Neuronal stem cell (in vitro differentiated cells): ENCODE measurements at places on chromosomes 1 and 21.

DNA sequence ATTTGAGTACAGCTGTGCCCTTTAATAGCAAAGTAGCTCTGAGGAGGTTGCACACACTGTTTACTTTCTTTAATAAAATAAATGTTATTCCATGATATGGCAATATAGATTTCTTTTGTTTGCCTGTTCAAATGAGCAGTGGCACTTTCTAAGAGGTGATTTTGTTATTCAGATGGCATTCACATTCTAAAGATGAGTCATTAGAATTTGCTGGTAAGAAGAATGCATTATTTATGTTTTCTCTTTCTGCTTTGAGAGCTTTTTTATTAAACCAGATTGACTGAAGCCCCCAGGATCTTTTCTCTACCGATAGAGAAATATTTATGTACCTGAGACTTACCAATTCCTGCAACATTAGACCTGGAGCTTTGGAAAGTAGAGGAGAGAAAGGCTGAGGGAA is 11.2 kb upstream of the LEPR start:
- no peak overlapping the region for H3K27ac ChIP-seq
- no peak for DNase-seq
- H3K4me3 ChIP-seq, result no peak overlapping the region
- no peaks in the 10 kb centered on the region for H3K4me1 ChIP-seq
- no peaks in the 10 kb centered on the region for H3K27me3 ChIP-seq
- H3K36me3 ChIP-seq, result no peaks in the 10 kb centered on the region

- H3K4me3 ChIP-seq, result no peak overlapping the region
- no peaks in the 10 kb centered on the region for H3K36me3 ChIP-seq
- H3K27me3 ChIP-seq, result no peaks in the 10 kb centered on the region
These were observed 515.5 kb downstream of the BRINP3 start for GRCh38 chr1:189962181-189962580.

GRCh38 chr1:235011064-235011598 is 117.5 kb downstream of the TOMM20 start:
- no peak overlapping the region for H3K27ac ChIP-seq
- H3K36me3 ChIP-seq, result no peaks in the 10 kb centered on the region
- no peak overlapping the region for H3K4me3 ChIP-seq
- H3K27me3 ChIP-seq, result no peaks in the 10 kb centered on the region
- DNase-seq, result no peak

- peaks cover 98% of the 10 kb centered on the region for H3K27me3 ChIP-seq
- no peaks in the 10 kb centered on the region for H3K36me3 ChIP-seq
- H3K4me3 ChIP-seq, result peak overlapping the region; percentile 80
These were observed 8.3 kb downstream of the CDKN2C start for GRCh38 chr1:50978144-50978851.

DNA sequence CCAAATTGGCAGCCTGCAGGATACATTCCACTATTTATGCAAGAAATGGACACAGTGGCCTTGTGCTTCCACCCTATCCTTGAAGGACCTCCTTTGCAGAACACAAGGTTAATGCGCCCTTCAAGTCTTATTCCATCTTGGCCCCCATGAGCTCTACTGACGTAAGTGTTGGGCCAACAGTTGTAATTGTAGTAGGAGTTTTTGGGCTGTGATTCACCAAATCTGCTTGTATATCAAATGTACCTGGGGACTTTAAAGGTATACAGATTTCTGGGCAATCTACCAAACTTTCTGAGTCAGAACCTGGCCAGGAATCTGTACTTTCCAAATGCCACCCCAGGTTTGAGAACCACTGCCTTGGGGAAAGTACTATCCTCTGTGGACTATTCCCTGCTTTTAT is 100.9 kb upstream of the MARK1 start:
- H3K4me1 ChIP-seq, result no peaks in the 10 kb centered on the region
- H3K4me3 ChIP-seq, result no peak overlapping the region
- no peaks in the 10 kb centered on the region for H3K36me3 ChIP-seq
- no peak for DNase-seq

GRCh38 chr1:61083807-61084440 is 1.6 kb downstream of the NFIA start:
- no peak overlapping the region for H3K4me3 ChIP-seq
- no peaks in the 10 kb centered on the region for H3K4me1 ChIP-seq
- H3K27ac ChIP-seq, result no peak overlapping the region
- DNase-seq, result no peak
- H3K27me3 ChIP-seq, result peaks cover 54% of the 10 kb centered on the region
- H3K36me3 ChIP-seq, result no peaks in the 10 kb centered on the region

DNA sequence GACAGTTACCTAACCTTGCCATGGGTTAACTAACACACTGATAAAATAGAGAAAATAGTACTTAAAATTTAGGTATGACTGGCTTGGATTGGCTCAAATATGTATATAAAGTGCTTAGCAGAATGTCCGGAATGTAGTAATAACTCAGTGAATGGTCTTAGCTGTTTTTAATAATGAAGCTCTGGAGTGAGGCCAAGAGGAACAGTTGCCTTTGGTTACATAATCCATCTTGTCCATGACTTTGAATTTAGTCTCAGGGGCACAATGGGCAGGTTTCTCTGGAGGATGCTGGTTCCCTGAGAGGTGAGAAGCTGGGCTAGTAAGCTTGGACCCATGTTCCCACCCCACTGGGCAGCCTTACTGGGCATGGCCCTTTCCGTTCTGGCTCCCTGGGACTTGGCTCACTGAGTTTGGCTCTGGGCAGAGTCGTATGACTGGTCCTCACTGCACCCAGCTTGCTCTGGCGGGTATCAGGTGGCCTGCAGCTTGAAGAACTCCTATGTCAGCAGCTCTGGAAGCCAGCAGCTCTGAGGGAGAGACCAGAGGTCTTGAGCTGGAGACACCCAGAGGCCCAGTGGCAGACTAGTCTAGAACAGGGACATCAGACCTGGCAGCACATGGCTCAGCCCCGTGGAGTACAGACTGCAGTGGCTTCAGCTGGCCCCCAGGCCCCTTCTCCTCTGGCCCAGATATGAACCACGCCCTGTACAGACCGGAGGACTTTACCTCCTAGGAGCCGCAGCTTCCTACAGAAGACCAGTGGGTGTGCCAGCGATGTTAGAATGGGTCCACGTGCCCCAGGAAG is 40.4 kb downstream of the TENT5C start:
- no peaks in the 10 kb centered on the region for H3K27me3 ChIP-seq
- no peak overlapping the region for H3K4me3 ChIP-seq
- no peak for DNase-seq
- H3K4me1 ChIP-seq, result no peaks in the 10 kb centered on the region
- no peaks in the 10 kb centered on the region for H3K36me3 ChIP-seq
- no peak overlapping the region for H3K27ac ChIP-seq

DNA sequence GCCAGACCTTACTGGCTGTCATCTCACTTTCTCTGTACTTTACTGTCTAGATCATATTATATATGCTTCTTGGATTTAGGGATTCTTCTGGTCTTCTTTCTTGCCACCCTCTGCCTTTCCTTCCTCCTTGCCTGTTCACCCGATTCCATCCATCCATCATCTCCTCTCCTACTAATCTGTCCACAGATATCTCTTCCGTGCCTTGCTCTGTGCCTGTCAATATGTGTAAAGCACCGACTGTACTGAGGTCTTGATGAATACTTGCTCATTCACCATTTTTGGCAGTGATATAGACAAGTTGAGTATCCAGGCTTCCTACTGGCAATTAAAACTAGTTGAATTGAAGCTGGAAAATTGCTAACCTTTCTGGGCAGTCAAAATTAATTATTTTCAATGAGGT is 8.1 kb downstream of the FMN2 start:
- H3K4me1 ChIP-seq, result no peaks in the 10 kb centered on the region
- no peak for DNase-seq
- H3K36me3 ChIP-seq, result peaks cover 7% of the 10 kb centered on the region
- H3K27me3 ChIP-seq, result no peaks in the 10 kb centered on the region
- no peak overlapping the region for H3K4me3 ChIP-seq
- no peak overlapping the region for H3K27ac ChIP-seq

DNA sequence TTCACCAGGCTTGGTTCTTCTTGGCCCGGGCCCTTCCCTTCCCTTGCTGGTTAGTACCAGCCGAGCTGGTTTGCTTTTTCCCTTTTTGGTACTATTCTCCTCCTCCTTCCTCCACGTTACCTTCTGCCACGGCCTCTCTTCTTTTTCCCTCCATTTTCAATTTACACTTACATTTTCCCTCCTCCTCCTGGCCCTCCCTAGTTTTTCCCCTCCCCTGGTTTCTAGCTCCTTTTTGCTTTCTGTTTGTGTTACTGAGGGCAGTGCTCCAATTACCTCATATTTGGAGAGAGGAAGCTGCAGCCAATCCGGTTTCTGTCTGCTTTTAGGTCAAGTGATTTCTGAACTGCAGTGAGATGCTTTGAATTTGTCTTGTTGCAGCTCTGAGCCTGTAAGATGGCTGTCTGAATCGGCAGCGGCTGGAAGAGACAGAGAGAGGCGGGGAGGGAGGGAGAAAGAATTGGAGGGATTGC is 63.7 kb downstream of the MACF1 start:
- H3K4me1 ChIP-seq, result peaks cover 25% of the 10 kb centered on the region

- peaks cover 2% of the 10 kb centered on the region for H3K4me1 ChIP-seq
- H3K36me3 ChIP-seq, result no peaks in the 10 kb centered on the region
- no peak overlapping the region for H3K27ac ChIP-seq
These were observed 62.5 kb upstream of the ESRRG start for GRCh38 chr1:216785737-216786136.
